ENCODE measurements at places on chromosomes 6 and 20. TPM values are rescaled to one million over a fixed set of nuclear protein-coding genes. Genes with fewer than 3 reads are reported as not detected.
A peak's percentile ranks its signal among the peaks of the same experiment; 100 is the strongest.

GRCh38 chr6:12585497-12585958 is 131.0 kb upstream of the PHACTR1 start:
- peak; percentile 86 for DNase-seq

ZBP1 gene
- total RNA-seq, result not detected

CDH22 gene
- total RNA-seq, result 0.06 TPM

RIPOR3 gene
- total RNA-seq, result not detected

GRCh38 chr6:89984926-89985750 is 90.9 kb downstream of the GJA10 start:
- no peak for DNase-seq

DNA sequence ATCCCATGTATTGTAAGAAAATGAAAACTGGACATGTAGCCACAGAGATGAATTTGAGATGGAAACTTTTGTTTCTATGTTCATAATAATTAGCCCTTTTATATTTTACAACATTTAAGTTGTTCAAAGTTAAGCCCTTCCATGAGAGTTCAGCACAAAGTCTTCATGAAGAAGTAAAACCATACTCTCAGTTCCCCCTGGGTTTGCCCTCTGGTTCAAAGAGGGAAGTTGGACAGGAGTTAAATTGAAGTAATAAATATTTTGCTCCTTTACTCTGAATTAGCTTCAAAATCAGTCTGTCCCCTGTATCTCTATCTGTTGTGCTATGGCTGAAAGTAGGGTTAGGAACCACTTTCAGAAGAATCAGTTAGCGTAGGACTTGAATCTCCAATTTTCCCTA is 31.1 kb downstream of the PHACTR2 start:
- DNase-seq, result no peak

- DNase-seq, result no peak
Observed at GRCh38 chr6:11878029-11878428, 99.4 kb upstream of the ADTRP start.

DNA sequence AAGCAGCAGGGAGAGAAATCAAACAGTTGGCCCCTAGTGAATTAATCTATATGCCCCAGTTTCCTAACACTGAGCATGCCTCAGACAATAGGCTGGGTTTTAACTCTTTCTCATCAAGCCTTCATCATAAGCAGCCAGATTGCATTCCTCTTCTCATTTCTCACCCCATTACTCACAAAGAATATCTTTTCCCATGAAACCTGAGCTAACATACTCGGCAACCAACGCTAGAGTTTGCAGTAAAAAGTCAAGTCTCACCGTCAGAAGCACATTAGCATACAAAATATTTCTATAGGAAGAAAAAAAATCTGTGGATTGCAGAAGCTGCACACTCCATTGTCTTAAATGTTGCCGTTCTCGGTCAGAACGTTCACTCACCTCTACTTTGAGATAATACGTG is 429.9 kb upstream of the ARID1B start:
- no peak for DNase-seq

DNA sequence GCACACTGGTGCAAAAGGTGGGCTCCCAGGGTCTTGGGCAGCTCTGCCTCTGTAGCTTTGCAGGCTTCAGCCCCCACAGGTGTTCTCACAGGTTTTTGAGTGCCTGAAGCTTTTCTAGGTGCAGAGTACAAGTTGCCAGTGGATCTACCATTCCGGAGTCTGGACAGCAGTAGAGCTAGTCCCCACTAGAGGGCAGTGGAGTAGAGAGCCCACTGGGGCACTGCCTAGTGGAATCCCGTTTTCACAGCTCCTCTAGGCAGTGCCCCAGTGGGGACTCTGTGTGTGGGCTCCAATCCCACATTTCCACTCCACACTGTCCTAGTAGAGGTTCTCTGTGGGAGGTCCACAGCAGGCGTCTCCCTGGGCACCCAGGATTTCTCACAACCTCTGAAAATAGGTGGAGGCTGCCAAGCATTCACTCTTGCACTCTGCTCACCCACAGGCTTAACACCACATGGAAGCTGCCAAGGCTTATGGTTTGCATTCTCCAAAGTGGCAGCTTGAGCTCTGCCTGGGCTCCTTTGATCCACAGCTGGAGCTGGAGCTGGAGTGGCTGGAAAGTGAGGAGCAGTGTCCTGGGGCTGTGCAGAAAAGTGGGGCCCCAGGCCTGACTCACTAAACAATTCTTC is 86.3 kb upstream of the PROKR2 start:
- no peak for DNase-seq
